ENCODE measurements at places on chromosomes 5 and 9. TPM values are rescaled to one million over a fixed set of nuclear protein-coding genes. Genes with fewer than 3 reads are reported as not detected.

EEIG1 gene
- total RNA-seq: 71.1 TPM

KIF12 gene
- total RNA-seq: not detected

SCAI gene
- total RNA-seq: 15.2 TPM

PCDH1 gene
- total RNA-seq: 17.3 TPM

OR13D1 gene
- not detected for total RNA-seq

SLC25A48 gene
- not detected for total RNA-seq

CCDC152 gene
- not detected for total RNA-seq

- H3K4me1 ChIP-seq: no peaks in the 10 kb centered on the region
- no peaks in the 10 kb centered on the region for H3K27me3 ChIP-seq
- H3K4me3 ChIP-seq: no peak overlapping the region
- H3K27ac ChIP-seq: no peak overlapping the region
- peaks cover 5% of the 10 kb centered on the region for H3K36me3 ChIP-seq
Observed at GRCh38 chr9:10899509-10899908, 286.7 kb upstream of the PTPRD start.

GRCh38 chr5:132667761-132668705, 5.8 kb upstream of the IL4 start:
- H3K4me3 ChIP-seq: no peak overlapping the region
- H3K36me3 ChIP-seq: no peaks in the 10 kb centered on the region
- no peak overlapping the region for H3K27ac ChIP-seq
- no peak for DNase-seq
- peaks cover 31% of the 10 kb centered on the region for H3K4me1 ChIP-seq

DNA sequence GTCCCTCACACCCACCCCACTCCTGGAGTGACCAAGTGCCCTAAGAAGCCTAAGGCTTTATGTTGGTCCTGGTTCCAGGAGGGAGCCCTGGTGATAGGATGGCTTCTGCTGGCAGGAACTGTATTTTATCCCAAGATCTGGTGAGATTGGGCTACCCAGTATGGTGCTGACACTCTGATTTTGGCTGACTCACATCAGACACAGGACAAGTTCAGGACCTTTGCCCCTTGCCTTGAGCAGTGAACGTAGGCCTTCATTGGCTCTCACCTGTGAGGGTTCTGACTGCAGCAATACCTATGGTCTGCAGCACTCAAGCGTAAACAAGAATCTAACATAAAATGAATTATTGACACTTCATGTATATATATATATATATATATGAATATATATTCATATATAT, 25.0 kb downstream of the BHMT start:
- no peaks in the 10 kb centered on the region for H3K36me3 ChIP-seq
- peaks cover 4% of the 10 kb centered on the region for H3K27me3 ChIP-seq
- H3K4me1 ChIP-seq: peaks cover 13% of the 10 kb centered on the region
- no peak overlapping the region for H3K4me3 ChIP-seq

- no peak overlapping the region for H3K4me3 ChIP-seq
- DNase-seq: no peak
- no peaks in the 10 kb centered on the region for H3K36me3 ChIP-seq
- H3K27ac ChIP-seq: no peak overlapping the region
- H3K4me1 ChIP-seq: no peaks in the 10 kb centered on the region
- no peaks in the 10 kb centered on the region for H3K27me3 ChIP-seq
Observed at GRCh38 chr5:82058710-82059109, 86.9 kb downstream of the ATG10 start.

DNA sequence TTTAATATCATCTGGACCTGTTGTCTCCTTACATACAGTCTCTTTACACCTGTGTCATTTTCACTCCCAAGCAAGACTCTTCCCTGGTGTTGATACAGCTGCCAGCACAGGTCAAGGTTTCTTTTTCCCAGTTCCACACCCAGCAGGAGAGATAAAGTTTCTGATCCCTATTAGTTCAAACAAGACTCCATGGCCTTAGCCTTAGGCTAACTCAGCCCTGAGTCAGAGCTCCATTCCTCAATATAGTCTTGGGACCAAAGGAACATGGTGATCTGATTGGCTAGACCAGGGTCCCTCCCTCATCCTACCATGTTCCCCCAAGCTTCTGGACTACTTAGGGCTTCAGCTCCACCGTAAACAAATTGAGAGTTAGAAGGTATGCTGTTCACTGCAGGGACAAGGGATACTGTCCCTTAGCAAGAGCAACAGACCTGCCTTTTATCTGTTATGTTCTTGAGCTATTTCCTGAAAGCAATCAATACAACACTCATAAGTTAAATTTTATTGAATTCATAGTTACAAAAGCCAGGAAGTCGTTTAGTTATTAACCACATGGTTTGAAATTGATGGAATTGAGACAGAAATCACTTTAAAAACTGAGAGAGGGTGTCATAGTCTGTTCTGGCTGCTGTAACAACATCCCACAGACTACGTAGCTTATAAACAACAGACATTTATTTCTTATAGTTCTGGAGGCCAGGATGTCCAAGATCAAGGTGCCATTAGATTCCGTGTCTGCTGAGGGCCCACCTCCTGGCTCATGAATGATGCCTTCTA, 20.5 kb downstream of the SLC1A1 start:
- H3K4me1 ChIP-seq: peaks cover 9% of the 10 kb centered on the region
- H3K4me3 ChIP-seq: no peak overlapping the region
- H3K27ac ChIP-seq: no peak overlapping the region
- DNase-seq: no peak

DNA sequence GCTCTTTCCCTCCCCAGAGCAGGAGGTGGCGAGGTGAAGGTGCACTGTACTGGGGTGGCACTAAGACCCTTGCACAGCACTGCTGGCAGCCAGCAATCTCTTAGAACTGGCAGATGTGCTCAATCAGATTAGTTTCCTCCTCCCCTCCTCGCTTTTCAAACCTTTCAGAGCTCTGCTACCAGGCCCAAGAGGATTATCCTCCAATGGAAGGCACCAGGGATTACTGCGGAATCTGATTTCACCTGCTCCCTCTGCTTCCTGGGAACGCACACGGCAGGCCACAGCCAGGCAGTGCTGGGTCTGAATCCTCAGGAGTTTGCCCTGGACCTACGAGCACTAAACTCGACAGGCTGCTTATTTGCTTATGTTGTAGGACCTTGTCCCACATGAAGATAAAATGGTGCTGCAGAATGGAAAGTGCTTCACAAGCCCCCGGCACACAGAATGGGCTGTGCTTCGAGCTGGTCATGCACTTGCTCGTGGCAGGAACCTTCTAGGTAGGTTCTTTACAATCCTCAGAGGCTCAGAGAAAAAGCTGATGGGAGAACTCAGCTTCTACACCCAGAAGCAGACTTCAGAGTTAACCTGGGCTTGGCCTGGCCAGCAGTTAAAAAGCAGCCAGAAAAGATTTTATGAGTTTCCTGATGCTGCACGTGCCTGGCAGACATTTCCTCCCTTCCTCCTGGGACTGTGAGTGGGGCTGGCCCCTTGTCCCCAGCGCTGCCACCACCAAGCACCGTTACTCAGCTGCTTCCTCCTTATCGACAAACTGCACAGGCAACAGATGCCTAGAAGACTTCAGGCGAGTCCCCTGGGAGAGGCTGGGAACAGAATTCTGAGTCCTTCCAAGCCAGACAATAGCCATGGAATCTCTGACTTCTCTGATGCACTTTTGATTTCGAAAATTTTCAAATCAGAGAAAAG, 33.1 kb downstream of the FABP6 start:
- peaks cover 13% of the 10 kb centered on the region for H3K36me3 ChIP-seq
- H3K4me3 ChIP-seq: no peak overlapping the region
- DNase-seq: no peak
- peak overlapping the region; percentile 5 for H3K27ac ChIP-seq

DNA sequence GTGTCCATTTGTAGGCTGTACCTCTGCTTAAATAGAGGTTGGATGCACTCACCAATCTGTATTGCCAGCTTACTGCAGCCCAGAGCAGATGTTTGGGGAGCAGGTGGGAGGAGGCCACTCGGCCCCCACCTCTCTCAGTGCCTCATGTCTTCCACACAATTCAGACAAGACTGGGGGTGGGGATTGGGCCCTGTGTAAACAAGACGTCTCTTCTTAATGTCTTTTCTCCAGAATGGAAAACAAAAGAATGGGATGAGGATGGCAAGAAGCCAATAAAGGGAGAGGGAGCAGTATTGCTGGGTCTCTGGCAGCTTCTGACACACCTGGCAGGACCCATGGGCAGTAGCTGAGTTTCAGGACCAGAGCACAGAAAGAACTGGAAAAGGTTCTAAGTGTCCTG, 64.9 kb downstream of the SIL1 start:
- H3K4me3 ChIP-seq: no peak overlapping the region
- H3K27me3 ChIP-seq: no peaks in the 10 kb centered on the region
- DNase-seq: no peak
- peaks cover 27% of the 10 kb centered on the region for H3K4me1 ChIP-seq

DNA sequence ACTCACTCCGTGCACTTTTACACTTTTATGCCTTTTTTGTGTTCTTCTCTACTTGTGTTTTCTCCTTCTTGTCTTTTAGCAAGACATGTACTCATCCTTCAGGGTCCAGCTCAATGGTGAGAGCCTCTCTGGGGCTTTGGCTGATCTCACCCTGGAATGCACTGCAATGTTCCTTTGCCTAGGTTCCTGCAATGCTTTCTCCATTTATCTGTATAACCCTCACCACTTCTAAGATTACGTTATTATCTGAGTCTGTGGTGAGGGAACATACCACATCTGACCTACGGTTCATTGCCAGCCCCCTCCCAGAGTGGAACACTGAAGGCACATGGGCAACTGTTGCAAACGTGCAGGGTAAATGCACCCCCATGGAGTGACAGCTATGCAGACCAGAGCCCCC, 47.3 kb downstream of the KCNIP1 start:
- no peak overlapping the region for H3K27ac ChIP-seq
- no peak overlapping the region for H3K4me3 ChIP-seq
- H3K4me1 ChIP-seq: no peaks in the 10 kb centered on the region
- H3K27me3 ChIP-seq: no peaks in the 10 kb centered on the region

DNA sequence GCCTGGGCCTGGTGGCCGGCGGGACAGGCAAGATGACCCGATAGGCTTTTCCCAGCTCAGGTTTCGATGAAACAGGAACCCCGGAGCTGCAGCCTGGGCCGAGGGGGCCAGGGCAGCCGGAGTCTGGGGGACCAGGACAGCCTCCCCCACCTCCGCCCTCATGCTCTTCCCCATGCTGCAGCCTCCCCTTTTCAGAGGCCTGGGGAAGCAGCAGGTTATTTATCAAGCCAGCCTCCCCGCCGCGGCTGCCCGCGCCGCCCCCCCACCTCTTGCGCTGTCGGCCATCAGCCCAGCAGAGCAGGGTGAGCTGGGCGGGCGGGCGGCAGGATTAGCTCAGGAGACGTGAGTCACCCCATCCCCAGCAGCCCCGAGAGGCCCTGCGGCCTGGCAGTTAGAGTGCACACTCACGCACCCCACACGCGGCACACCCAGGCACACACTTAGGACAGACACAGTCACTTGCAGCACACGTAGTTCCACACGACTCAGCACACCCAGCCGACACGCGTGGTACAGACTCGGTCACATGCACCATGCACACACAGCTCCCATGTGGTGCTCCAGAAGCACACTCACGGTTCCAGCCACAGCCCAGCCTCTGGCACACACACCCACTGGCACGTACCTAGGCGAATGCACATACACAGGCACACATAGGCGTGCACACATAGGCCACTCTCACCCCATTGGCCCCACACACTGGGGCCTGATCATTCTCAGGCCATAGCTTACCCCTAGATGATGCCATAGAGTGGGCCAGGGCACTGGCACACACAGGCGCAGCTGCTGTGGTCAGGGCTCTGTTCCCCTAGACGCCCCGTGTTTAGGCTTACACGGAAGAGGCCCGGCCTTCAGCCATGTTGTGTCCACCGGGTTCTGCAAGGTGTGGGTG, 13.0 kb downstream of the CXXC5 start:
- no peak overlapping the region for H3K27ac ChIP-seq
- H3K4me1 ChIP-seq: peaks cover 42% of the 10 kb centered on the region
- peak overlapping the region; percentile 31 for H3K4me3 ChIP-seq
- no peaks in the 10 kb centered on the region for H3K27me3 ChIP-seq
- no peaks in the 10 kb centered on the region for H3K36me3 ChIP-seq
- DNase-seq: no peak

DNA sequence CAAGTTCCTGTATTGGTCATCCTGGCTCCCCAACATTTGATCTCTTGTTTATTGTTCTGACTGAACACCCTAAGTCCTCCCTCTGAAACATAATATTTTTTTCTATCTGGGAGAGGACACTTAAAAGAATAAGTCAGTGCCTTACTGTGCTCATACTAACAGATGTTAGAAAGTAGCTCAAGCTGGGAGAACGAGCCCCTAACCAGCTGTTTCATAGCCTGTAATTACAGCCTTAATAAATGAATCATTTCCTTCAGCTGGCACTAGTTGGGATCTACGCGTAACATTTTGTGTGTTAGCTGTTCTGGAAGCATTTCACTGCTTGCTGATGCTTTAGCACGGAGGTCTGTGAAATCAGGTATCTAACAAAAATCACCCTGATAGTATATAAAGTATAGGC, 345.9 kb upstream of the RIOK2 start:
- H3K4me3 ChIP-seq: no peak overlapping the region
- no peaks in the 10 kb centered on the region for H3K27me3 ChIP-seq
- peaks cover 17% of the 10 kb centered on the region for H3K4me1 ChIP-seq

GRCh38 chr5:68243681-68244080, 28.1 kb downstream of the PIK3R1 start:
- peaks cover 74% of the 10 kb centered on the region for H3K4me1 ChIP-seq
- no peak overlapping the region for H3K4me3 ChIP-seq
- no peak overlapping the region for H3K27ac ChIP-seq

- H3K27me3 ChIP-seq: peaks cover 93% of the 10 kb centered on the region
- H3K27ac ChIP-seq: no peak overlapping the region
- H3K4me1 ChIP-seq: peaks cover 24% of the 10 kb centered on the region
- H3K4me3 ChIP-seq: peak overlapping the region; percentile 89
- no peaks in the 10 kb centered on the region for H3K36me3 ChIP-seq
- DNase-seq: peak; percentile 2
Observed at GRCh38 chr5:161546095-161546469, 443 bp downstream of the GABRB2 start.

GRCh38 chr9:85172001-85172978, 502.8 kb downstream of the NTRK2 start:
- no peak overlapping the region for H3K4me3 ChIP-seq
- no peak for DNase-seq
- no peaks in the 10 kb centered on the region for H3K4me1 ChIP-seq
- H3K27me3 ChIP-seq: no peaks in the 10 kb centered on the region

DNA sequence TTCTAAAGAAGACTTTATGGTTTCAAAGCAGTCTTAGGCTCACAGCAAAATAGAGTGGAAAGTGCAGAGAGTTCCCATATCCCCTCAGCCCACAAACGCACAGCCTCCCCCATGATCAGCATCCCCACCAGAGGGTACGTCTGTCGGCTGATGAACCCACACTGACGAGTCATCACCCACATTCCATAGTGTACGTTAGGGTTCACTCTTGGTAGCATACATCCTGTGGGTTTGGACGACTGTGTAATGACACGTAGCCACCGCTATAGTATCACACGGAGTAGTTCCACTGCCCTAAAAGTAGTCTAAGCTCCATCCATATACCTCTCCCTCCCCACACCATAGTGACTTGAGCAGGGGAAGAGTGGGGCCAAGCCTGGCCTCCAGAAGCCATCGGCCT, 135.7 kb upstream of the PHYKPL start:
- no peak for DNase-seq
- peak overlapping the region; percentile 31 for H3K4me3 ChIP-seq
- H3K27me3 ChIP-seq: no peaks in the 10 kb centered on the region
- peaks cover 71% of the 10 kb centered on the region for H3K4me1 ChIP-seq
- H3K27ac ChIP-seq: peak overlapping the region; percentile 73

Data from neural crest cell (in vitro differentiated cells).